ENCODE measurements at places on chromosomes 5 and 9.

GRCh38 chr9:81069038-81069795 lies 620.1 kb downstream of the TLE1 start:
- DNase-seq, result no peak

DNA sequence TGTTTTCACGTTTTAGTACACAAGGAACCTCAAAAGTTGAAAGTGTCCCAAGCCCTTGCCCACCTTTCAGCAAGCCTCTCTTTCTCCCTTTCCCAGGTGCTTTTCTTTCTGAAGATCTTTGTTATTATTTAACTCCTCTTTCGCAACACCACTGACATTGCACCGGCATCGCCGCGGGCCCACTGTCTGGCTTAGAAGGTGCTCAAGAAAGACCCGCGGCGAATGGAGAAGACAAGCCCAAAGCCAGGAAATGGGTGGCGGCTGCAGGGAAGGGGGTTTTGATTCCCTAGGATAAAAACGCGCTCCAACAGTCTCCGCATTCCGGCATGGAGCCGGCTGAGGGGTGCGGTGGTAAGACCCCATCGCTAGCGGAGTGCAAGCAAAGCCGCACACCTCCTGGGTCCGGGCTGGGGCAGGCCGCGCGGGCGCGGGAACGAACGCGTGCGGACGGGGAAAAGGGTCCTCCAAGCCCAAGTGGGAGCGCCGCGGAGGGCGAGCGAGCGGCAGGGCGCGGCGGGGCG lies 404 bp upstream of the AFAP1L1 start:
- peak; percentile 61 for DNase-seq

GRCh38 chr5:126456217-126456820 lies 33.1 kb downstream of the GRAMD2B start:
- DNase-seq, result no peak

DNA sequence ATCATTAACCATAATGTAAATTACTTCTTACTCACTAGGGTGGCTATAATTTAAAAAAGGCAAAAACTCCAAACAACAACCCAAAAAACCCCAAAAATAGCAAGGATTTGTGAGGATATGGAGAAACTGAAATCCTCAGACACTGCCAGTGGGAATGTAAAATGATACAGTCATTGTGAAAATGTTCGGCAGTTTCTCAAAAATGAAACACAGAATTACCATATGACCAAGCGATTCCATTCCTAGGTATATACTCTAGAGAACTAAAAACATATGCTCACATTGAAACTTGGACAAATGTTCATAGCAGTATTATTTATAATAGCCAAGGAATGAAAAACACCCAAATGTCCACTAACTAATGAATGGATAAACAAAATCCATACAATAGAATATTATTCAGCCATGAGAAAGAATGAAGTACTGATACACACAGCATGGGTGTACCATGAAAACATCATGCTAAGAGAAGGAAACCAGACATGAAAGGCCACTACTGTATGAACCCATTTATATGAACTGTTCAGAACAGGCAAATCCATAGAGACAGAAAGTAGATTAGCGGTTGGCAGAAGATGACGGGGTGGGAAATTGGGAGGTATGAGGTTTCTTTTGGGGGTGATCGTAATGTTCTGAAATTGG lies 119.1 kb downstream of the MAPKAP1 start:
- DNase-seq, result no peak

- no peak for DNase-seq
Measured at GRCh38 chr5:176959051-176959450, 47.5 kb downstream of the UIMC1 start.
